Uterus (tissue), 4 donors: ENCODE measurements at places on chromosomes 2 and 18. TPM values are rescaled to one million over a fixed set of nuclear protein-coding genes. Genes with fewer than 3 reads are reported as not detected.

CLEC4F gene
- total RNA-seq = 2.6 TPM

GKN2 gene
- total RNA-seq = not detected

CD28 gene
- 7.4 TPM for total RNA-seq

UGT1A10 gene
- not detected for total RNA-seq

GYPC gene
- 35.1 TPM for total RNA-seq

FAM228B gene
- 25.1 TPM for total RNA-seq

EFHD1 gene
- 8.5 TPM for total RNA-seq

ALPG gene
- not detected for total RNA-seq

CHPF gene
- total RNA-seq = 194 TPM

RNU2-63P gene
- not detected for total RNA-seq

TTN gene
- total RNA-seq = 10.0 TPM

SERPINB13 gene
- total RNA-seq = not detected

GNLY gene
- 5.9 TPM for total RNA-seq

OSBPL6 gene
- total RNA-seq = 3.3 TPM

DNA sequence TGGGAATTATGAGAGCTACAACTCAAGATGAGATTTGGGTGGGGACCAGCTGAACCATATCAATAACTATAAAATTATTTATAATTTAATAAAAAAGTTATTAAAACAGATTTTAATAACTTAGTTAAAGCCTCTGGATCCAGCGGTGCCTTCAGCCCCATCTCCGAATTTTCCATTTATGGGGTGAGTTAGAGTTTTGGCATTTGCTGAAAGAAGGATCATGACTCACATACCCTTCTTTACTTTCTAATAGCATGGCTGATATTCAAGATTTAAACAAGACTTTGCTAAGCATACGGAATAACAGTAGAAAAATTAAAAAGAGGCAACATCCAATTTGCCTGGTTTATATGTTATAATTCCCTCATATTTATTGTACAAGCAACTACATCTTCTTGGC, 94.5 kb downstream of the RDH14 start:
- no peak for DNase-seq
- H3K27ac ChIP-seq = no peak overlapping the region
- H3K27me3 ChIP-seq = no peaks in the 10 kb centered on the region
- H3K36me3 ChIP-seq = no peaks in the 10 kb centered on the region
- no peaks in the 10 kb centered on the region for H3K4me1 ChIP-seq
- H3K4me3 ChIP-seq = no peak overlapping the region

- DNase-seq = no peak
- no peaks in the 10 kb centered on the region for H3K27me3 ChIP-seq
- H3K4me3 ChIP-seq = peak overlapping the region; percentile 79
- no peaks in the 10 kb centered on the region for H3K4me1 ChIP-seq
Measured at GRCh38 chr2:127811397-127812321, 688 bp upstream of the WDR33 start.

DNA sequence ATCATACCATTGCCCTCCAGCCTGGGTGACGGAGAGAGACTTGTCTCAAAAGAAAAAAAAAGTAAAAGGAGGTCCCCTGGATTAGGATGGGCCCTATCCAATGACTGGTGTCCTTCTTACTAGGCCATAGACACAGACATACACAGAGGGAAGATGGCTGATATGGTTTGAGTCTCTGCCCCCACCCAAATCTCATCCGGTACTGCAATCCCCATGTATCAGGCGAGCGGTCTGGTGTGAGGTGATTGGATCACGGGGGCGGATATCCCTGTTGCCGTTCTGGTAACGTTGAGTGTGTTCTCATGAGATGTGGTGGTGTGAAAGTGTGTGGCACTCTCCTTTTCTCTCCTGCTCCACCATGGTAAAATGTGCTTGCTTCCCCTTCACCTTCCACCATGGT, 7.8 kb upstream of the CNDP2 start:
- no peak overlapping the region for H3K4me3 ChIP-seq
- H3K4me1 ChIP-seq = no peaks in the 10 kb centered on the region
- H3K27me3 ChIP-seq = no peaks in the 10 kb centered on the region
- H3K27ac ChIP-seq = no peak overlapping the region

GRCh38 chr2:31107591-31108300, 30.5 kb downstream of the GALNT14 start:
- H3K27ac ChIP-seq = no peak overlapping the region
- no peaks in the 10 kb centered on the region for H3K36me3 ChIP-seq
- no peaks in the 10 kb centered on the region for H3K27me3 ChIP-seq
- no peak overlapping the region for H3K4me3 ChIP-seq
- DNase-seq = no peak
- H3K4me1 ChIP-seq = no peaks in the 10 kb centered on the region

DNA sequence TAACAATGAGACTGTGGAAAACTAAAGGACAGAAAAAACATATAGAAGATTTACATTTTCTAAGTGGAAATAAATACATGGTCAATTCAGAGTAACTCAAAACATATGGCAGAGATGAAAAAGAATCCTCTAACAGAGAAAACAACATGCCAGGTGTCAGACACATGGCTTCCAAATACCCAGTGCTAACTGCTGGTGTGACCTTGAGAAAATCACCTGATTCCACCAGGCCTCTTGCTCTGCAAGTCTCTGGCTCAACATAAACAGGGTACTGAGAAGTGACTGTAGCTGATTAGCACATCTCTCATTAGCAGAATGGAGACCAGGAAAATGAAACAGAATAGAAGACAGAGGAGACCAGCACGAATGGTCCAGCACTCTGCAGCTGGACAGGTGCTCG, 210.8 kb downstream of the HNMT start:
- no peak for DNase-seq
- no peak overlapping the region for H3K4me3 ChIP-seq
- no peak overlapping the region for H3K27ac ChIP-seq

- no peaks in the 10 kb centered on the region for H3K36me3 ChIP-seq
- no peak for DNase-seq
- no peak overlapping the region for H3K27ac ChIP-seq
- no peak overlapping the region for H3K4me3 ChIP-seq
- no peaks in the 10 kb centered on the region for H3K4me1 ChIP-seq
Measured at GRCh38 chr18:46433121-46433826, 223.7 kb downstream of the LOXHD1 start.

DNA sequence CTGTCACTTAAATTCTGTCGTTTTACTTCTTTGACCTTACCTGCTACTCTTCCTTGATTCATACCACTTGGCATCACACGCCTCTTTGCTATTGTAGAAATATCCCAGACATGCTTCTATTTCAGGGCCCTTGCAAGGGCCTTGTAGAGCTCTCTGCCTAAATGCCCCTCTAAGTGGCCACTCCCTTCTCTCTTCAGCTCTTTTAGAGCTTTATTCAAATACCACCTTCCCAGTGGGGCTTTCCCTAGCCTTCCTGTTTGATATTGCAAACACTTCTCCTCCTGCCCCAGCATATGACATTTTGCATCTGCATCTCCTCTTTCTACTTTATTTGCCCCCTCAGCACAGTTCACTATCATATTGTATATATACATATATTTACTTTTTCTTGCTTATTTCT, 54.0 kb downstream of the PELI1 start:
- H3K4me1 ChIP-seq = no peaks in the 10 kb centered on the region
- no peak overlapping the region for H3K4me3 ChIP-seq
- no peaks in the 10 kb centered on the region for H3K27me3 ChIP-seq
- no peak overlapping the region for H3K27ac ChIP-seq
- no peak for DNase-seq

DNA sequence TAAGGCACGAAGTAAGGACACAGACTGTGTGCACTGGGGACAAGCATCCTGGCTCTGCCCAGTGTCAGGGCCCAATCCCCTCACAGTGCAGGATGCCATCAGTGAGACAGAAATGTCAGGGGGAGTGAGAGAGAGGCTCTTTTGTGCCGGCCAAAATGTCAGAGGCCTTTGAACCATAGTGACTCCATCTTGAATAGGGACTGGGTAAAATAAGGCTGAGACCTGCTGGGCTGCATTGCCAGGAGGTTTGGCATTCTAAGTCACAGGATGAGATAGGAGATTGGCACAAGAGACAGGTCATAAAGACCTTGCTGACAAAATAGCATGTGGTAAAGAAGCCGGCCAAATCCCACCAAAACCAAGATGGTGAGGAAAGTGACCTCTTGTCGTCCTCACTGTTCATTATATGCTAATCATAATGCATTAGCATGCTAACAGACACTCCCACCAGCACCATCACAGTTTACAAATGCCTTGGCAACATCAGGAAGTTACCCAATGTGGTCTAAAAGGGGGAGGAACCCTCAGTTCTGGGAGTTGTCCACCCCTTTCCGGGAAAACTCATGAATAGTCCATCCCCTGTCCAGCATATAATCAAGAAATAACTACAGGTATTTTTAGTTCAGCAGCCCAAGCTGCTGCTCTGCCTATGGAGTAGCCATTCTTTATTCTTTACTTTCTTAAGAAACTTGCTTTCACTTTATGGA, 337.4 kb downstream of the LPIN1 start:
- H3K27me3 ChIP-seq = no peaks in the 10 kb centered on the region
- H3K27ac ChIP-seq = no peak overlapping the region
- H3K4me3 ChIP-seq = no peak overlapping the region
- DNase-seq = no peak

DNA sequence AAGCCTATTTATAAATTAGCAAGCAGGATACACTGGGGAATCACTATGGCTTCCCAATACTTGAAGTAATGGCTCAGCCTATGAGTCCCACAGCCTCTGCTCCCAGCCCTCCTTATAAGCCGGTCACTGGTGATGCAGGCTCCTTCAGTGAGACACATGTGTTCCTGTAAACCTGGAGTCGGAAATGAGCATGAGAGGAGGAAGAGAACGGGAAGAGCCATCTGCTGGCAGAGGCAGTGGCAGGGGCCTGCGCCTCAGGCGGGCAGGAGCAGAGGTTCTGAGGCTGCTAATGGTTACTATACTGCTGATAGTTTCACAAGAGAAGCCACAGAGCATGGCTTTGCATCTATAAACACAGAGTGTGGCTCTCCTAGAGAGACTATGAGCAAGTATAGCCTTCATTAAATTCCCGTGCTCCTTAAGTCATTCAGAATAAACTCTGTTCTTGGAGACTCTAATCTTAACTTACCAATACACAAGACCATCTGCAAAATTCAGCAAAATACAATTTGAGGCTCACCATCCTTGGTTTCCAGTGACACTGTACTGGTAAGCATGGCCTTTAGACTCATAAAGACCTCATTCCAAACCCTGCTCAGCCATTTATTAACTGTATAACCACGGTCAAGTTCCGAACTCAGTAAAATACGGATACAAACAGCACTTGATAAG, 63.3 kb downstream of the FBXO15 start:
- H3K27me3 ChIP-seq = no peaks in the 10 kb centered on the region
- no peak overlapping the region for H3K27ac ChIP-seq
- no peaks in the 10 kb centered on the region for H3K36me3 ChIP-seq
- no peak overlapping the region for H3K4me3 ChIP-seq
- H3K4me1 ChIP-seq = no peaks in the 10 kb centered on the region

DNA sequence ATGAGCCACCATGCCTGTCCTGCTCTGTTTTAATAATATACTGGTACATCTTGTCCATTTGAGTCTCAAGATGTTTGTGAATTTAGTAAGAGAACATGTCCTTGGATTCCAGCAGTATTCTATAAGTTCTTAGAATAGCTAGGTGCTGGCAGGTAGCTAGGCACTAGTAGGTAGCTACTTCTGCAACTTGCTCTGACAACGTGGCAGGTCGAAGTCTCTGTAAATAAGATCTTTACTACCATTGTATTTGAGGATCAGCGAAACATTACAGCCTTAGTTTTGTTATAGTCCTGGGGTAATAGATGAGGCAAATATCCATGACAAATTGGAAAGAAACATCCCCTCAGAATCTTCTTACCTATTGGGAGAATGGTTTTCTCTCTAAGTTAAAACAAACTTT, 14.2 kb upstream of the PRELID3A start:
- H3K36me3 ChIP-seq = no peaks in the 10 kb centered on the region
- H3K27ac ChIP-seq = no peak overlapping the region
- H3K27me3 ChIP-seq = no peaks in the 10 kb centered on the region
- no peak overlapping the region for H3K4me3 ChIP-seq
- no peak for DNase-seq
- H3K4me1 ChIP-seq = no peaks in the 10 kb centered on the region

GRCh38 chr2:40405465-40405864, 46.4 kb downstream of the SLC8A1 start:
- DNase-seq = no peak
- H3K4me1 ChIP-seq = peaks cover 6% of the 10 kb centered on the region
- no peak overlapping the region for H3K27ac ChIP-seq

- H3K36me3 ChIP-seq = no peaks in the 10 kb centered on the region
- H3K27ac ChIP-seq = no peak overlapping the region
- no peak for DNase-seq
- no peaks in the 10 kb centered on the region for H3K4me1 ChIP-seq
- no peaks in the 10 kb centered on the region for H3K27me3 ChIP-seq
- H3K4me3 ChIP-seq = no peak overlapping the region
Measured at GRCh38 chr18:68734308-68734707, 19.4 kb upstream of the TMX3 start.

DNA sequence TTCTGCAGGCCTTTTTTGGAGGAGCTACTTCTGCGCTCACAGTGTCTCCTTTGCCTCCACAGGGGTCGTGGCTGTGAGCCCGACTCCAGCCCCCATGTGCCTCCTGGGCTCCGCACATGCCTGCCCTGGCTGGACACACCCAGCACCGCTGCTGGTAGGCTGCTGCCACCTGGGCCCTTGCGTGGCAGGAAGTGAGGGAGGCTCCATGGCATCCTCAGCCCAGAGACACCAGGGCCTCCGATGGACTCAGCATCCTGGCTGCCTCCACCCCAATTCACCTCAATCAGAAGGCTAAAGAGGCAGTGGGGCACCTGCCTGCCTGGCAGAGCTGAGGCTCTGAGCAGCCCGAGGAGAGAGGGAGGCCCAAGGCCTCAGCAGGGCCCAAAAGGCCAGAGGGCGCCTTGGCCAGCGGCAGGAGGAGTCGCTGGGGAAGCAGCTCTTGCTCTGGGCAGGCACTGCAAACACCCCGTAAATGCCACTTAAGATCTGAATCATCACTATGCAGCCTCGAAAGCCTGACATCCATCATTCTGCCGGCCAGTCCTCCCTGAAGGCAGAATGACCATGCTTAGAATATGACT, 68.3 kb upstream of the OTOS start:
- no peak overlapping the region for H3K27ac ChIP-seq
- DNase-seq = no peak
- no peaks in the 10 kb centered on the region for H3K36me3 ChIP-seq

DNA sequence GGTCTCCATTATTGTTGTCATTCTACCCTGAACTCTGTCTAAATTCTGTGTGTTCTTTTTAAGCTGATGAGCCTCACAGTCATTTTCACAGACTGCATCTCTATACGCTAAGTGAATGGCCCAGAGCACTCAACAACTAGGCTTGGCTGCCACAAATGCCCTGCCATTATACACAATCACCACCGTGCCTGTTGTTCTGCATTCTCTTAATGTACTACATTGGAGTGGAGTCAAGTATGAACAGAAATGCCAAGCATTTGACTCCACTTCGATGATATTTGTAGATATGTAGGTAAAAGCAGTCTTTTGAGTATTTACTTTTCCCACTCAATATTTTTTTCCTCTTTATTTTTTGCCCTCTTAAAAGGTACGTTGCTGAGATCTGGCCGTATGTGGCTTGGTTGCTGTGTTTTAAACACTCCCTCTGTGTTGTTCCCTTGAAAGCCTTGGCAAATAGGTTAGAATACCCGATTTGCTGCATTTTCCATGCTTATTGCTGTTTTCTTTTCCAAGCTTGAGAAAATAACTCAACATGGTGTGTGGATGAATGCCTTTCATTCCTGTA, 36.2 kb upstream of the TMEFF2 start:
- DNase-seq = no peak
- H3K27me3 ChIP-seq = no peaks in the 10 kb centered on the region
- no peaks in the 10 kb centered on the region for H3K36me3 ChIP-seq
- H3K27ac ChIP-seq = no peak overlapping the region

- H3K27ac ChIP-seq = no peak overlapping the region
- H3K36me3 ChIP-seq = no peaks in the 10 kb centered on the region
- no peak for DNase-seq
- H3K27me3 ChIP-seq = no peaks in the 10 kb centered on the region
- no peaks in the 10 kb centered on the region for H3K4me1 ChIP-seq
Measured at GRCh38 chr2:2238726-2239269, 92.3 kb downstream of the MYT1L start.
